CD4-positive, CD25-positive, alpha-beta regulatory T cell (primary cell): ENCODE measurements at places on chromosomes 7 and 10.

- DNase-seq: peak; percentile 47
- peak overlapping the region; percentile 85 for H3K27ac ChIP-seq
- peaks cover 18% of the 10 kb centered on the region for H3K36me3 ChIP-seq
Observed at GRCh38 chr10:21534604-21535493, 817 bp downstream of the MLLT10 start.

GRCh38 chr10:124384172-124384571 is 34.6 kb downstream of the OAT start:
- peaks cover 9% of the 10 kb centered on the region for H3K4me1 ChIP-seq
- no peak overlapping the region for H3K4me3 ChIP-seq
- no peak overlapping the region for H3K27ac ChIP-seq
- H3K36me3 ChIP-seq: no peaks in the 10 kb centered on the region
- H3K27me3 ChIP-seq: peaks cover 5% of the 10 kb centered on the region

GRCh38 chr10:124539935-124540641 is 78.5 kb downstream of the LHPP start:
- H3K27ac ChIP-seq: no peak overlapping the region
- no peaks in the 10 kb centered on the region for H3K36me3 ChIP-seq
- H3K4me3 ChIP-seq: no peak overlapping the region
- peaks cover 11% of the 10 kb centered on the region for H3K4me1 ChIP-seq

DNA sequence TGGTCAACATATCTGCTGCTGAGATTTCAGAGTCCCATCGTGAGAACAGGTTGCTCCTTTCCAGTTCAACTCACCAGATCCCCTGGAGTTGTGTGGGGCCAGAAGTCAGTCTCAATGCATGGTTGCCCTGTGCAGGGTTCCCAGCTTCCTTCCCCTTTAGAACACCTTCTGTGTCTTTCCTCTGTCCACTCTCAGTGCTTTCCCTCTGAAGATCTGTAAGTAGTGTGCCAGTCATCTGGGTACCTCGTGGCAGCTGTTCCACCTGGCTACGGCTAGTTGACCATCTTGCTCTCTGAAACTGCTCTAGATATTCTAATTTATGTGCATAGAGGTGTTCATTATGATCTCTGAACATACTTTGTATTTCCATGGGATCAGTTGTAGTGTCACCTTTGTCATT is 36.1 kb upstream of the PRSS37 start:
- no peak overlapping the region for H3K4me3 ChIP-seq
- DNase-seq: no peak
- H3K27me3 ChIP-seq: no peaks in the 10 kb centered on the region
- no peak overlapping the region for H3K27ac ChIP-seq

DNA sequence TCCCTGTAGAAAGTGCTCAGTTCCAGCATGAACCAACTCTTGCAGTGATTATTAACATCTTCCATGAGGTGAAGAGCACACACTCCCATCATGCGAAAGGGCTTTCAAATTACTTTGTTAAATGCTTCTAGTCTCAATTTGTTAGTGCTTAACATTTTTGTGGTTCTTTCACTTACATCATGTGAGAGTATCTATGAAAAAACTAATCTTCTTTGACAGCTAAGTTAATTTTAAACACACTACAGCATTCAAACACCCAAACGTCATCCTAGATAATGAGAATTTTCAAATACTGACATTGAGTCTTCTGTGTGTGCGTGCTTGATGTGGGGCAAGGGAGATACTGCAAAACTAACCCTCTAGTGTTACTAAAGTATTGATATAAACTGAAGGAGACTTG is 84.8 kb downstream of the ETV1 start:
- no peak for DNase-seq
- H3K4me3 ChIP-seq: no peak overlapping the region
- H3K4me1 ChIP-seq: peaks cover 7% of the 10 kb centered on the region
- no peaks in the 10 kb centered on the region for H3K36me3 ChIP-seq
- H3K27me3 ChIP-seq: no peaks in the 10 kb centered on the region
